ENCODE measurements at places on chromosomes 6 and 20.

- DNase-seq = no peak
These were observed 37.0 kb upstream of the HINT3 start for GRCh38 chr6:125919618-125920017.

- no peak for DNase-seq
These were observed 10.8 kb upstream of the MAN1A1 start for GRCh38 chr6:119360262-119360915.

- no peak for DNase-seq
These were observed 10.5 kb downstream of the C6orf118 start for GRCh38 chr6:165298875-165299274.

GRCh38 chr20:57381596-57382503 is 9.3 kb upstream of the RBM38 start:
- peak; percentile 68 for DNase-seq

- DNase-seq = no peak
These were observed 1.8 kb upstream of the CTSZ start for GRCh38 chr20:59008715-59009336.

- DNase-seq = no peak
These were observed 2.4 kb upstream of the BPIFA2 start for GRCh38 chr20:33165416-33166055.

GRCh38 chr6:168956884-168957730 is 296.5 kb downstream of the THBS2 start:
- DNase-seq = peak; percentile 25

DNA sequence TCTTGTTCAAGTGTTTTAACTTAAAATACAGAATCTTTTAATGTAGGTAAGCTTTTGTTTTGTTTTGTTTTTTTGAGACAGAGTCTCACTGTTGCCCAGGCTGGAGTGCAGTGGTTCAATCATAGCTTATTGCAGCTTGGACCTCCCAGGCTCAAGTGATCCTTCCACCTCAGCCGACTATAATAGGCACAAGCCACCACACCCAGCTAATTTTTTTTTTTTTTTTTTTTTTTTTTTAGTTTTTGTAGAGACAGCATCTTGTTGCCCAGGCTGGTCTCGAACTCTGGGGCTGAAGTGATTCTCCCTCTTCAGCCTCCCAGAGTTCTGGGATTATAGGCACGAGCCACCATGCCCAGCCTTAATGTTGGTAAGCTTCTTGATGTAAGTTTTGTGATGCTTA is 3.3 kb downstream of the EFHC1 start:
- no peak for DNase-seq

- no peak for DNase-seq
These were observed 649 bp upstream of the LRRC73 start for GRCh38 chr6:43510827-43511163.

DNA sequence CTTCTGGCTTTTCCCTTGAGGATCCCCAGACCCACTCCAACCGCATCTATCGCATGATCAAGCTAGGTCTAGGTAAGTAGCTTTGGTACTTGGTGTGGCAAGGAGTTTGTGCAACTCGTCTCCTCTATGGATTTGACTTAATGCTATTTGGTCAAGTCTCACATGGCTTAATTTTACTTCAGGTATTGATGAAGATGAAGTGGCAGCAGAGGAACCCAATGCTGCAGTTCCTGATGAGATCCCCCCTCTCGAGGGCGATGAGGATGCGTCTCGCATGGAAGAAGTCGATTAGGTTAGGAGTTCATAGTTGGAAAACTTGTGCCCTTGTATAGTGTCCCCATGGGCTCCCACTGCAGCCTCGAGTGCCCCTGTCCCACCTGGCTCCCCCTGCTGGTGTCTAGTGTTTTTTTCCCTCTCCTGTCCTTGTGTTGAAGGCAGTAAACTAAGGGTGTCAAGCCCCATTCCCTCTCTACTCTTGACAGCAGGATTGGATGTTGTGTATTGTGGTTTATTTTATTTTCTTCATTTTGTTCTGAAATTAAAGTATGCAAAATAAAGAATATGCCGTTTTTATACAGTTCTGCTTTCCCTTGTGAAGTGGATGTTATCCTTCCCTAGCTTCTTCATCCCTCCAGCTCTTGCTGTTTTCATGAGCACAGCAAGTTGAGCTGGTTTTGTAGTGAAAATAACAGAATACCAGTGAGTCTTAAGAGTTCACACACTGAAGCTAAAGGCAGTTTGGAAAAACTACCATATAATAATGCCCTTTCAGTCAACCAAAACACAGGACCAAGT is 3.8 kb downstream of the SLC35B2 start:
- no peak for DNase-seq

DNA sequence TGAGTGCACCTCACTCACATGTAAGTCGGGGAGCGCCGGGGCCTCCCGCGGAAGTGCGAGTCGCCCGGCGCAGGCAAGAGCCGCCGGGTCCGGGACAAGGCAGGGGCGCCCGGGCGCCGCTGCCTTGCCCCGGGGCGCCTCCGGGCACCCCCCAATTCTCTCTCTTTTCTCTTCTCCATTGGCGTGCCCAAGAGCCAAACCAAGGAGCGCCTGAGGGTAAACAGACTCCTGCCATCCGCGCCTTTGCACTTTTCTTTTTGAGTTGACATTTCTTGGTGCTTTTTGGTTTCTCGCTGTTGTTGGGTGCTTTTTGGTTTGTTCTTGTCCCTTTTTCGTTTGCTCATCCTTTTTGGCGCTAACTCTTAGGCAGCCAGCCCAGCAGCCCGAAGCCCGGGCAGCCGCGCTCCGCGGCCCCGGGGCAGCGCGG is 36.8 kb downstream of the GNAS start:
- no peak for DNase-seq

DNA sequence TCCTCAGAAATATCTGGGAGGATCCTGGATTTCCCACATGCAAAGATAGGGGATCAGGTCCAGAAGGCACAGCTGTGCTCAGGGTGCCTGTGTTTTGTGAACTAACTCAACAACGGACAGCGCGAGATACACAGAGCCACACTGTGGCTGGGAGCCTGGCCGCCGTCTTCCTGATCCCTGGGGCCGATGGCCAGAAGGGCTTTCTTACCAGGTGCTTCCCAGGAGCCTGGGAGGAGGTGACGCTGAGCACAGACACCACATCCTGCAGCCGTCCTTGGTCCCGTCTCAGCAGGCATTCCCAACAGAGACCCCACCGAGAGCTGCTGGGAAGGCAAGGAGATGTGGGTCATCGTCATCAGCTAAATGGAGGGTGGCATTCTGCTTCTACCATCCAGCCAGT is 144.6 kb upstream of the AFDN start:
- no peak for DNase-seq

GRCh38 chr20:16063881-16064280 is 509.4 kb downstream of the KIF16B start:
- DNase-seq = no peak

GRCh38 chr6:77461796-77462195 is 1.5 kb downstream of the HTR1B start:
- DNase-seq = no peak

- DNase-seq = no peak
These were observed 212.5 kb upstream of the ECI2 start for GRCh38 chr6:4347877-4348276.

DNA sequence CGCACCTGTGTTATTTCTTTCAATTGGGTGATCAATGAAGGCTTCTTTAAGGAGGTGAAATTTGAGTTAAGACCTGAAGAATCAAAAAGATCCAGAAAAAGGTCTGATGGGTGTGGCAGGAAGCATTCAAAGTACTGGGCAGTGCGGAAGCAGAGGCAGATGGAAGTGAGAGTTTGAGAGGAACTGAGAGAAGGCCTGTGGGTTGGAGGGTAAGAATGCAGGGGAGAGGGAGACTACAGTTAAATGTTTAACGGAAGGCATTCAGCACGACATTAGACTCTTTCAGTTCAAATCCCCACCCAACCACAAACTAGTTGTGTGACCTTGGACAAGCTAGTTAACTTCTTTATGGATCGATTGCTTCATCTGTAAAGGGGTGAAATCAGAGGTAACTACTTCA is 50.5 kb upstream of the GCM1 start:
- no peak for DNase-seq

- DNase-seq = no peak
These were observed 65.5 kb downstream of the DZANK1 start for GRCh38 chr20:18401305-18401704.

- DNase-seq = peak; percentile 56
These were observed 90.2 kb downstream of the PREX1 start for GRCh38 chr20:48737434-48738093.

DNA sequence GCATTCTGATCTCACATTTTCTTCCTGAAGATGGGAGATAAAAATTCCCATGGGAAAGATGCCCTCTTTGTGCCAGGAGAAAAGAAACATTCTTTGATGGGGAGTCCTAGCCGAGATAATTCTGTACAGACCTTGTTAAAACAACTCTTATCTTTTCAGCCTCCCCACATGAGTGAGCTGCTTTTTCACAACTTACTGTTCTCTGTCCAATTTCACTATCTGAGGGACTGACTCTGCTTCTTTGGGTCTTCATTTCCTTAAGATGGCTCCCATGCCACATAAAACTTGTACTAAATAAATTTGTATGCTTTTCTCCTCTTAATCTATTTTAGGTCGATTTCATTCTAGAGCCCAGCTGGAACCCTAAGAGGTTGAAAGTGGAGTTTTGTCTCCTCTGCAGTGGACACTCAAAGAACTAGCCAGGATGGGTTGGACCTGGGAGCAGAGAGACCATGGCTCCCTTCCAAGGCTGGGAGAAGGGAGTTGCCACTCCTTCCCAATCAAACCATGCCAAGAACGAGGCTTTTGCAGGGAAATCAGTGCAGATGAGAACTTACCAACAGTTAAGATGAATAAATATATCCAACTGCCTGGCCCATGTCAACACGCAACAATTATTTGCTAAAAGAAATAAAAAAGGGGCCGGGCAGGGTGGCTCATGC is 285.8 kb upstream of the SULF2 start:
- no peak for DNase-seq

- DNase-seq = no peak
These were observed 7.6 kb downstream of the ENTPD6 start for GRCh38 chr20:25203089-25203488.

GRCh38 chr20:36573798-36574365 is 485 bp downstream of the TGIF2 start:
- DNase-seq = peak; percentile 20

- no peak for DNase-seq
These were observed 95.5 kb downstream of the NCR2 start for GRCh38 chr6:41430875-41431274.

DNA sequence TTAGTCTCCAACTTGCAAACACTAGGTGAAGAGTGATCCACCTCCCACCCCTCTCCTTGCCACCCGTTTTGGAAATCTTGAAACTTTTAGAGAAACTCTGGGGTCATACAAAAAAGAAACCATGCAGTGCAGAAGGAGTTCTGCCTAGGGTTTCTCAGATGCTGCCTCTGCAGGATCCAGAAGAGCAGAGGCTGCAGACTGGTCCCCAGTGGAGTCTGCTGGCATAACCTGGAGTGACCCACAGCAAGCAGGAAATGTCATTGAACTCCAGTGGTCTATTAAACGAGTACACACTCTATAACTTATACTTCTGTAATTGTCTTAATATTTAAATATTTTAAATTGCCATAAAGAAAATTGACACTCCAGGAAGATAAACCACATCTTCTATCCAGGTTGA is 280.7 kb upstream of the NT5E start:
- no peak for DNase-seq
